Foreskin fibroblast (primary cell): ENCODE measurements at places on chromosomes 11 and 22.
A peak's percentile ranks its signal among the peaks of the same experiment; 100 is the strongest.

DNA sequence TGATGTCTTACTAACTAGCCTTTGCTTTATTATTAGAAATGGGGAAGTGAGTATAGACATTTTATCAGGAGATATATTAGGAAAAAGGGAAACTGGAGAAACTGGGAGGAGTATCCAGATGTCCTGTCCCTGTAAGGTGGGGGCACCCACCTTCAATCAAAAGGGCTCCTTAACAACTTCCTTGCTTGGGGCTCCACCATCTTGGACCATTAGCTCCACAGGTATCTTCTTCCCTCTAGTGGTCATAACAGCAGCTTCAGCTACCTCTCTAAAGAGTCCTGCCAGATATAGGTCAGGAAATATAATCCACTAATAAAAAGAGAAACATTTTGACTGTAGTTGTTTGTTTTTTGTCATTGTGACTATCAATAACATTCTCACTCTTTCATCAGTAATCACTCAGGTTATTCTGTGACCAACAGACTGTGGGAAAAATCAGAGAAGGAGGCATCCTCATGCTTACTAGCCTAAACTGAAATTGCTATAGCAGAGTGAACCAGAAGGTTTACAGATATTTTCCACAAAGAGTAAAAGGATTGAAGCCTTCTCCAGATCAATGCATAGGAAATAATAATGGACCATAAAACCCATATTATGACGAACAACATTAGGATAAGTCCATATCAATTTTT, 10.4 kb downstream of the OR51B4 start:
- peak; percentile 80 for DNase-seq

DNA sequence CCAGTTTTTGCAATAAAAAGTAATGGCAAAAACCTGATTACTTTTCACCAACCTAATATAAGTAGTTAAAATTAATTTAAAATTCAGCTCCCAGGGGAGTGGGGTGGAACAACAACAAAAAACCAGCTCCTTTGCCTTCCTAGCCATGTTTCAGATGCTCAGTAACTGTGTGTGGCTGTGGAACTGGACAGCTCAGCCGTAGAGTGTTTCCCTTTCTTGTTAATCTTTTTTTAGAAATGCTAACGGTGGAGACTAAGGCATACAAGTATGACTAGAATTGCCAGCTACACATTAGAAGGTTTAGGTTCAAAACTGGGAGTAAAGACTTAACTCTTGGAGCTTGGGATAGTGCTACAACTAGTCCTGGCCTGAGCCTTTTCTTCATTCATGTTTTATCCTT, 45.0 kb downstream of the PPP6R3 start:
- DNase-seq: peak; percentile 34

DNA sequence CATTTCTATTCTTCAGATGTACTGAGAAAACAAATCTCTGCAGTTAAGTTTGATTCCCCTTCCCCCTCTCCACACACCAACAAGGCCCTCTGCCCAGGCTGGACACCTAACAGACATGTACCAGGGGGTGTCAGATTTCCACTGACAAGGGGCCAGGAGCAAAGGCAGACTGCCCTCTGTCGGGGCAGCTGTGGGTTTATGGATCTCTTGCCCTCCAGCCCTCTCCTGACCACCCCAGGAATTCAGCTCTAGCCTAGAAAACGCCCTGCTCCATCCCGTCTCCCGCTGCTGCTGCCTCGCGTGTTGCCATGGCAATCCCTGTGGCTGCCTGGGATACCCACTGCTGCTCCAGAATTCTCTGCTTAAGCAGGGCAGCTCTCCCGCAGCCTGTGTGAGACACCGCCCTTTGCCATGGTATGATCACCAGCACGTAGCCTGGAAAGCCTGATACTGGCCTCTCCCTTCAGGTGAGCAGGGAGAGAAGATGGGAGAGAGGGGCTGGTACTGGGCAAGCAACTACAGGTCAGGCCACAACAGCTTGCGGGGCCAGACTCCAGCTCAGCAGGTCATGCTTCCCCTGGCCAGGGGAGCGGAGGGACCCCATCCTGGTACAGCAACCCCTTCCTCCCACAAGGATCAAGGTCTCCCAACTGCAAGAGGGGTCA, 41.6 kb downstream of the BUD13 start:
- no peak for DNase-seq

DNA sequence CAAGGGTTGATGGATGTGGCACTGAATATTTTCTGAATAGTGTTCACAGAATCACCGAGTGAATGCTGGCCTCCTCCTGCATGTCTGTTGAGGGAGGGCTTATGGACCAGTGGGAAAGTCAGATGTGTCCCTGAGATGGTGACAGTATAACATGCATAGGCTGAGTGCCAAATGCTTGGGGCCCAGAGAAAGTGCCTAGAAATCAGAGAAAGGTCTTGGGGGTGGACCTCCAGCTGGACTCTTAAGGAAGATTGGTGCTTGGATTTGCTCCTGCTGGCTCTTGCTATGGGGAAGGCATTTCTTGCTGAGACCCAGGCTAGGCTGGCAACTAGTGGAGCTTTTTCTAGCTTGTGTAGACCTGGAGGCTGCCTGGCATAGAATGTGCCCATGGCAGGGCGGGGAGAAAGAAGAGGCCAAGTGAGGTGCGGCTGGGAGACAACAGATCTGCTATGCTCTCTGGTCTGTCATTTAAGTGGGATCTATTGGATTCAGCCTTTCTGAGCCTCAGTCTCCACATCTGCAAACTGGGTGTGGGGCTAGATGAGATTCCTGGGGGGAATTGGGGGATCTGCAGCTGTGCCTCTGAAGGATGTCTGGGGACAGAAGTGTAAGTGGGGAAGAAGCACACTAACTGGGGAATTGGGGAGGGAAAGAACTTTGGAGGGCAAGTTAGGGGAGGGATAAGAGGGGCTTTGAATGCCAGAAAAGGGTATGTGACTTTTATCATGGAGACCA, 27.4 kb downstream of the ZNRF3 start:
- DNase-seq: no peak
